B cell (primary cell): ENCODE measurements at places on chromosomes 12 and 14. TPM values are rescaled to one million over a fixed set of nuclear protein-coding genes. Genes with fewer than 3 reads are reported as not detected.

GRCh38 chr14:93892923-93893558 lies 34.1 kb upstream of the FAM181A start:
- H3K4me1 ChIP-seq = no peaks in the 10 kb centered on the region
- H3K36me3 ChIP-seq = no peaks in the 10 kb centered on the region

- H3K4me3 ChIP-seq = no peak overlapping the region
- no peaks in the 10 kb centered on the region for H3K27me3 ChIP-seq
- no peaks in the 10 kb centered on the region for H3K4me1 ChIP-seq
- DNase-seq = no peak
- no peak overlapping the region for H3K27ac ChIP-seq
Observed at GRCh38 chr12:45681465-45681864, 48.0 kb upstream of the ARID2 start.

GRCh38 chr12:21715386-21715785 lies 57.7 kb upstream of the LDHB start:
- no peak overlapping the region for H3K27ac ChIP-seq
- H3K27me3 ChIP-seq = no peaks in the 10 kb centered on the region
- H3K4me3 ChIP-seq = no peak overlapping the region
- no peak for DNase-seq
- no peaks in the 10 kb centered on the region for H3K36me3 ChIP-seq
- H3K4me1 ChIP-seq = no peaks in the 10 kb centered on the region

- no peak overlapping the region for H3K27ac ChIP-seq
- DNase-seq = no peak
- H3K36me3 ChIP-seq = no peaks in the 10 kb centered on the region
- no peak overlapping the region for H3K4me3 ChIP-seq
Observed at GRCh38 chr14:101031186-101031585, 127.7 kb upstream of the RTL1 start.

DNA sequence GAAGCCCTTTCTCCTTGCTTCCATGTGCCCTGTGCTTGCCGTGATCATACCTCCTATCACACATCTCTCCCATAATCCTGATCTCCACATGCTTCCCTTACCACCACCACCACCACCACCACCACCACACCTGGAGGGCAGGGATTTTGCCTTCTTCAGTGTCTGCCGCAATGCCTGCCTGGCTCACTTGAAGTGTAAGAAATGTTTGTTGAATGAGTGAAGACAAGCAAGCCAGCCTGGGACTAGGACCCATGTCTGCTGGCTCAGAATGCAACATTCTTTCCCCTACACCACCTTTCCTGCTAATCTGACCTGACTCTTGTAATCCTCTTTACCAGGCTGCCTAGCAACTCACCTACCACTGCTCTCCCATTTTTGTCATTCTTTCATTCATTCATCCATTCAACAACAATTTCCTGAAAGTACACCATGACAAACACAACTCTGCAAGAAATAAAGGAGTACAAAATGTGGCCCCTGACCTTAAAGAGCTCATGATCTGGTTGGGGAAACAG lies 3.5 kb upstream of the NID2 start:
- H3K27ac ChIP-seq = no peak overlapping the region
- H3K4me3 ChIP-seq = no peak overlapping the region
- no peaks in the 10 kb centered on the region for H3K36me3 ChIP-seq
- DNase-seq = no peak

DNA sequence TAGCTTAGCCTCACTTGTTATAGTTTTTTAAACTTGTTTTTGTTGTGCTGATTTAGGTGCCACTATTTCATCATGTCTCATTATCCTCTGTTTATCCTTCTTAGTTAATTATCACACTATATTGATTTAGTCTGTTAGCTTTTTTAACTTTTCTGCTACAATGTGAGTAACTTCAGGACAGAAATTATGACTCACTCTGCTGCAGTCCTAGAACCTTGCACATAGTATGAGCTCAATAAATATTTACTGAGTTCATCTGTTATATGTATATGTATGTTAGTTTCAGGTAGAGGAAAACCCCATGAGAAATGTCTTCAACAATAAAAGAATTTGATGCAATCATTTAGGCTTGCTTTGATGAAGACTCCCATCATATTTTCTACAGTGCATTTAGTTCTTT lies 224.3 kb upstream of the NAV3 start:
- no peaks in the 10 kb centered on the region for H3K27me3 ChIP-seq
- H3K27ac ChIP-seq = no peak overlapping the region
- no peak for DNase-seq
- H3K4me1 ChIP-seq = no peaks in the 10 kb centered on the region
- no peaks in the 10 kb centered on the region for H3K36me3 ChIP-seq

Gene ABCC9
- total RNA-seq = not detected in 2 replicates

Gene GNG2
- 57.6 and 69.8 TPM in 2 replicates for total RNA-seq

Gene GNB3
- 0.27 and 0.49 TPM in 2 replicates for total RNA-seq

- H3K4me1 ChIP-seq = no peaks in the 10 kb centered on the region
- H3K36me3 ChIP-seq = peaks cover 67% of the 10 kb centered on the region
- H3K4me3 ChIP-seq = no peak overlapping the region
Observed at GRCh38 chr12:122845041-122845864, 10.0 kb downstream of the HIP1R start.

DNA sequence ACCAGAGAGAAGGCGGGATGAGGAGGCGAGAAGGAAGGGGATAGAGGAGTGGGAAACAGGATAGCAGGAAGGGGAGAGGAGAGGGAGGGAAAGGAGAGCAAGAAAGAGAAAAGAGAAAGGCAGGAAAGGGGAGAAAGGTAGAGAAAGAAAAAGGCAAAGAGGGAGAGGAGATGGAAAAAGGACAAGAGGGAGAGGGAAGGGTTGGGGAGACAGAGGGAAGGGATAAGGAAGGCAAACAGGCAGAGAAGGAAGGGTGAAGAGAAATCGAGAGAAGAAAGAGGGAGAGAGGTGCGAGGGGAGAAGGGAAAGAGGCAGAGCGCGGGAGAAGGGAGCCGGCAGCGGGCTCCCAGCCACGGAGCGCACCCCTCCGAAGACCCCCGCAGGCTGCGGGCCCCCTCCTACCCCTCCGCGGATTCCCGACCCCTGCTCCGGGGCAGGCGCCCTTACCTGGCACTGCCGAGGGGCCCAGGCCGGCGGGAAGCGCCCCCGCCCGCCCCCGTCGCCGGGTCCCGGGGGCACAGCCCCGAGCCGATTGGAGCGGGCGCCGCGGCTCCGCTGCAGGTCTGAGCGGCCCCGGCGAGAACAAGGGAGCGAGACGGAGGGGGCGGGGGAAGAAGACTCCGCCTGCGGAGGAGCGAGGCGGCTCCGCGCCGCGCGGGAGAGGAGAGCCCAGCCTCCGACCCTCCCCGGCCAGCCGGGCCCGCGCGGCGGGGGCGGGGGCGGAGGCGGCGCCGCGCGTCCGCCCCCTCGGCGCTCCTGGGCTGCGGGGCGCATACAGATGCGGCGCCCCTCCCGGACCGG lies at the start of gene CDH24:
Gene CDH24 (minus strand): TSS at position 565 of the 801 bp plus-strand sequence. CDS start 1,787 bp downstream, outside the sequence.
- H3K36me3 ChIP-seq = no peaks in the 10 kb centered on the region
- no peak within 1 kb of the TSS for H3K27ac ChIP-seq
- peak within 1 kb of the TSS; percentile 65 for H3K4me3 ChIP-seq
- peaks cover 10% of the 10 kb centered on the region for H3K4me1 ChIP-seq
- H3K27me3 ChIP-seq = no peaks in the 10 kb centered on the region

Gene BORCS5
- 46.2 and 51.7 TPM in 2 replicates for total RNA-seq

DNA sequence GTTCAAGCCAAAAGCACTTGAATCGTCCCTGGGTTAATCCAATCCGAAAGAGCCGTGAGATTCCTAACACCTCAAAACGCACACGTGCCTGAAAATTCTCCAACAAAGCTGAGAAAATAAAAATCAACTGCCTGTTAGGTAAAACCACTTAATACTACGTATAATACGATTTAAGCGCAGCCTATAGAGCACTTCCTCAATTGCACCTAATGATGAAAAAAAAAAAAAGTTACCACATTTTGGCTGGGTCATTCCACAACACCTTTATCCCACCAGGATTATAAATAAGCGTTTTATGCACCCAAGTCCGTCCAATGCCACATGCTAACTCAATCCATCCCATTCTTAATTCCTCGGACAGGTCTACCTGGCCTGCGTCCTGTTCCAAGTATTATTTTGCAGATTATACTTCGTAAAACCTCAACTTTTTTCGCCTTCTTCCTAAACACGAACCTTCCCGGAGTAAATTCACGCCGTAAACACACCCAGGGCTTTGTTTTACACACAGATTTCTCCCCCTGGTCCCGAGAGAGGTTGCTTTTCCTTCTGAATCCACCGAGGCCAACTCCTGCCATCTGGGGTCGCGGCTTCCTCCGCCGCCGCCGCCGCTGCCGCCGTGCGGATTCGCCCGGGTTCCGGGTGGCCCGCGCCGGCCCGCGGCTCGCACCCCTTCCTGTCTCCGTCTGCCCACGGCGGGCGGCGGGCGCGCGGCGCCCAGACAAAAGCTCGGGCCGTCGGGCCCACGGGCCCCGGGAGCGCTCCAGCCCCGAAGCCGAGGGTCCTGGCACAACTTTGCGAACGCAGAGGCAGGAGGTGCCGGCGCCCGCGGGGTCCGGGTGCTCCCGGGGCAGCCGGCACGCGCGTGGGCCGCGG lies 66.2 kb downstream of the RNF34 start:
- peaks cover 13% of the 10 kb centered on the region for H3K36me3 ChIP-seq
- peaks cover 51% of the 10 kb centered on the region for H3K4me1 ChIP-seq
- peak; percentile 77 for DNase-seq
